AG04450 (cell line): ENCODE measurements at places on chromosomes 5 and 9.

GRCh38 chr9:134208310-134208841, 44.0 kb upstream of the RNU6ATAC start:
- DNase-seq = no peak

- DNase-seq = no peak
Observed at GRCh38 chr5:92980491-92980890, 600.5 kb downstream of the NR2F1-AS1 start.

- no peak for DNase-seq
Observed at GRCh38 chr5:45694971-45695803, 993 bp downstream of the HCN1 start.

- DNase-seq = no peak
Observed at GRCh38 chr5:6434731-6435130, 13.9 kb upstream of the UBE2QL1 start.

DNA sequence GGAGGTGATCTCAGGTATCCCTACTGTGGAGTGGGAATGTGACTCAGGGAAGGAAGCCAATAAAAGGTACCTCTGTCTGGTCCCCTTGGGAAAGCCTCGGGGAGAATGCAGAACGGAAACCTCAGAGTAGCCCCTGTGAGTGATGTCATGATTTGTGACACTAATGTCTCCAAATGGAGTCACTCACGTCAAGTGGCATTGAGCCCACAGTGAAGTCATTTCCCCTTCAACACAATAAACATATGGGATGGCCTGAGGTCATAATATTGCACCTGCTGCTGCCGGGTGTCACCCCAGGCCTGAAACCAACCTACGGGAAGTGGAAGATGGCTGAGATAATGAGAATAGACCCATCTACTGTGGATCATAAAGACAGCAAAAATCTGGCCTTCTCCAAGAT, 75.9 kb upstream of the GOLM1 start:
- no peak for DNase-seq

- DNase-seq = no peak
Observed at GRCh38 chr5:67773411-67774266, 441.9 kb upstream of the PIK3R1 start.

DNA sequence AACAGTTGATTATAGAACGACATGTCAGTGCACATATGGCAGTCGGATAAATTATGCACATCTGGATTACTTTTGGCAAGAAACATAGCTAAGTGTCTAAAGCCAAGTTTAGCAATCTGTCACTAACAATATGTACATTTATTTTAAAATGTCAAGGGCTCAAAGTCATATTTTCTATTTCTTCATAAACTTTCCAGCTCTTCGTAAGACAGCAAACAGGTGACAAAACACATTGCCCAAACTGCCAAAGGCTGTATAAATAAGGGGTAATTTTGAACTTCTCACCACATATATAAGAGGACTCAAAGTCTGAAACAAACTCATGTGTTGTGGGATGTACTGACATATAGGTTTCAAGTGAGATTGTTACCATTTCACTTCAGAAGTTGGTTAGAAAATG, 237.2 kb downstream of the ARL15 start:
- no peak for DNase-seq

DNA sequence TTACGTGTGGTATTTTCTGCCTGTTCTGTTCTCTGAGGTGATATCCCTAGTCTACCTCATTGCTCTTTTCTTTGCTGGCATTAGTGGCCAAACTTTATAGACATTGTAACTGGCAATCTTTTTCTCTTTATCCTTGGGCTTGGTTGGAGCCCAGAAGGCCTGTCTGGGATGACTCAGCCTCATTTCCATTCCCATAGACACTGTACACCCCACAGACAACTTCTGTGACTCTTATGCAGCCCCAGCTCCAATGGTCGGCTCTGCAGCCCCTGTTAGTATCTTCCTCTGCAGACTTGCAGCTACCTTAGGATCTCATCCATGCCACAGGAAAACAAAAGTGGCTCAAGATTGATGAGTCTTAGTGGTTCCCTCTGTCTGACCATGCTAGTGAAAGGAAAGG, 79.8 kb downstream of the CFAP95 start:
- no peak for DNase-seq

GRCh38 chr5:2373631-2374030, 377.8 kb downstream of the IRX2 start:
- DNase-seq = no peak

- DNase-seq = no peak
Observed at GRCh38 chr5:87147441-87147840, 120.2 kb upstream of the RASA1 start.

- no peak for DNase-seq
Observed at GRCh38 chr9:117412006-117412715, 2.7 kb downstream of the ASTN2 start.

DNA sequence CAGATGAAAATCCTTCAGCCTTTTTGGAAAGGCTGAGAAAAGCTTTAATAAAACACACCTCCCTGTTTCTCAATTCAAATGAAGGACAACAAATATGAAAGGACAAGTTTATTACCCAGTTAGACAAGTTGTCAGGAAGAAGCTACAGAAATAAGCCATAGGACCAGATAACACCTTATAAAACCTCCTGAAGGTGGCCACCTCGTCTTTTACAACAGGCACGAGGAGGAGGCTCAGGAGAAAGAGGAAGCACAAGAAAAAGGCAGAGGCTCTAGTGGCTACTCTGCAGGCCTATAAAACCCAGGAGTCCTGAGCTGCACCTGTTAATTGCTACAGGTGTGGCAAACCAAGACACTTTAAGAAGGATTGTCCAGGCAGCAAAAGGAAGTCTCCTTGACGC, 352.1 kb upstream of the CDH18 start:
- no peak for DNase-seq

GRCh38 chr5:160537940-160538339, 116.3 kb downstream of the PTTG1 start:
- no peak for DNase-seq

- peak; percentile 97 for DNase-seq
Observed at GRCh38 chr9:124285903-124286291, 28.1 kb downstream of the NEK6 start.

DNA sequence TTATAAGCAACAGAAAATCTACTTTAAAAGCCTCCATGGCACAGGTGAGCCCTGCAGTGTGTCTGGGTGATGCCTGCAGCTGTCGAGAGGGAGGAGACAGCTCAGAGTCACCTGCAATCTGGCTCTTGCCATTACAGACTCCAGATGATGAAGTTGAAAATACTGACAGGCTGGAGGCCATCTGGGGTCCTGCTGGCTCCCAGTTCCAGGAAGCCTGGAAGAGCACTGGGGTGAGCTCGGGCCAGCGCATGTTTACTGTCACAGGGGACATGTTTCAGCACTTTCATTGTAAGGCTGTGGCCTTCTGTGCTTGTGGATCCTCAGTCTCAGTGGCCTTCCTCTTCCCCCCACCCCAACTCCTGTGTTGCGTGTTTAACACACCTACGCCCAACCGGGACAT, 28.4 kb downstream of the CEL start:
- DNase-seq = no peak

- DNase-seq = no peak
Observed at GRCh38 chr5:127602481-127602880, 46.4 kb upstream of the CTXN3 start.

GRCh38 chr5:159965031-159965837, 43.7 kb upstream of the TTC1 start:
- no peak for DNase-seq

DNA sequence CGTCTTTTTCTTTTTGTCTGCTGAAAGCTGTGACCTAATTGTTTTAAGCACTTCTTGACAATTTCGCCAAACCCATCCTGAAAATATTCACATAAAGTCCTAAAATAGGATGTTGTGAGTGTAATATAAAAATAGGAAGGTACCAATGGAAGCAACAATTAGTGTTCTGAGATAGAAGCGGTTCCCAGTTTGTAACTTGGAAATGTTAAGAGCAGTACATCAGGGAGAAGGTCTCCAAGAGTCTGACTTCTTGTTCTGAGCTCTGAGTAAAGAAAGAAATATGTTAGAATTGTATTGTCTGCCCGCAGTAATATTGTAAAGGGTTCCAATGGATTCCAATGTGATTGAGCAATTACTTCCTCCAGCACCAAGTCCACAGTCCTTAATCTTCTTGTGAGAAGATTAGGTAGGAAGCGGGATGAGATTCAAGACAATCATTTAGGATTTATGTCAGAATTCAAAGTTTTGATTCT, 3.9 kb downstream of the VCAN start:
- DNase-seq = peak; percentile 74

- no peak for DNase-seq
Observed at GRCh38 chr5:67880876-67881275, 334.7 kb upstream of the PIK3R1 start.

- DNase-seq = no peak
Observed at GRCh38 chr5:176559683-176560082, 10.5 kb downstream of the CDHR2 start.

DNA sequence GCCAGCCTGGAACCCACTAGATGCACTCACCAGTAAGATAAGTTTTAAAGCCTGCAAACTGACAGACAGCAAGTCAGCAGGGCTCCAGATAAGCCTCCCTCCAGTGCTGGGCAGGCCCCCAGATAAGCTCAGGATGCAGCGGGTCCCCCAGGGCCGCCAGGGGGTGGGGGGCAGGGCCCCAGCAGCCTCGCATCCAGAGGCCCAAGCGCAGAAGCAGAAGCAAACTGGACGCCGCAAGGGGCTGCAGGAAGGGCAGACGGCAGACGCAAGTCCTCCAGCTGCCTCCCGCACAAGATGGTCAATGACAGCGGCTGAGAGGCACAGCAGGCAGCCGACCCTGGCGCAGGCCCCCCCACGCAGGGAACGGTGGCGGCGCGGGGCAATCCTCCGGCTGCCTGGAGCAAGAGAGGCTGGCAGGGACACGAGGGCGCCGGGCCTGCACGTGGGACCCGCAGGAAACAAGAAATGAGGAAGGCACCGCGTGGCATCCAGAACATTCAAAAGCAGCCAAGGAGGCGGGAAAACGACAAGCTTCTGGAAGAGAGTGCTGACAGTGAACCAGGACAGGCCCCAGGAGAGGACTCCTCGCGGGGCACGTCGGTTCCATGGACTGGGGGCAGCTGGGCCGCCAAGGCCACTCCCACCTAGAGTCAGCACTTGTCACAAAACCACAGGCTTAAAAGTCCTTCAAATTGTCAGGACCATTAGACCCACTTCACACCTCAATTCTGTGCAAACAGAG, 49.8 kb downstream of the ROR2 start:
- DNase-seq = no peak

DNA sequence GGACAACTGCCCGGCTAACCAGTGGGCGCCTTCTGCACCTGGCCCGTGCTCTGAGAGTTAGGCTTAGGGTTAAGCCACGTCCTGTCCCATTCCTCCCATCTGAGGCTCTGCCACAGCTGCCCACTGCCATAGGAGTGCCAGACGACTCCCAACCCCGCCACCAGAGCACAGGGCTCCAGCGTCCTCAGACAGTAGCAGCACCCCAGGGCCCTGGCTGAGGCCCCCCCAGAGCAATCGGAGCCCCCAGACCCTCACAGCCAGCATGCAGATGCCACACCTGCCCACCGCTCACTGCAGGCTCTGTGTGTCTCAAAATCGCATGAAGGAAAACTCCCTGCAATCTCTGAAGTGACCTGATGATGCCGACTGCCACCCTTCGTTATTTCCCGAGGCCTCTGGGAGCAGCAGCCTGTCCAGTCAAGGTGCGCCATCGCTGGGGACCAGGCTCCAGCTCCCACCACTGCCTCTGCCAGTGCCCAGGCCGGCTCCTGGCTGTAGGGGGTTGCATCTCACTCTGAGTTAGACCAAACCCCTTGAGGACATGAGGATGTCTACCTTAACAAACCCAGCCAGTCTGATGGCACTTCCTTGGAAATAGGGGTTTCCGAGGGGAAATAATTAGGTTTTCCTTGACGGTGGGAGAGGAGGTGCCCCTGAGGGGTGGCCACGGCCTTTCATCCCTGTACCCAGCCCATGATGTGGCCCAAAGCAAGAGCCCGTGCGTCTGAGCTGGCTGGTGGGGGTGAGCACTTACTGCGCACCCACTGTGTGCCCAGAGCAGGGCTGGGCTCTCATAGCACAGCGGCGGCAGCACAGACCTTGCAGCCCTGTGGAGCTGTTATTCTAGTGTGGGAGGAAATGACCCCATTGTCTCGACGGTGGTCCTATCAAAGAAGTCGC, 58.0 kb upstream of the RNF130 start:
- DNase-seq = no peak

- DNase-seq = no peak
Observed at GRCh38 chr9:116901260-116901659, 214.2 kb downstream of the TRIM32 start.

DNA sequence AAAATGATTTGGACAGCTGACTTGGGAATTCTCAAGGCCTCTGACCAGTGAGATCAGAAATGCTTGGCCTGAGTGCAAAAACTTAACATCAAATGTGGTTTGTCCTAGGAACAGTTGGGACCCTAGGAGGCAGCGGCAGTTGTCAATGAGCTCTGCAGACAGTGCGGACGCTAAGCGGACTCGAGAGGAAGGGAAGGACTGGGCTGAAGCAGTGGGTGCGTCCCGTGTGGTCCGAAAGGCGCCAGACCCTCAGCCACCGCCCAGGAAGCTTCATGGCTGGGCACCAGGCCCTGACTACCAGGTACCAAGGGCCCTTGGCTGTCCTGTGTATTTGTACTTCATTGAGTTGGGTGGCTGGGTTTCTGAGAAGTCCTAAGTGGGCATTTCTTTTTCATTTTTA, 43.7 kb upstream of the POMT1 start:
- no peak for DNase-seq

- peak; percentile 85 for DNase-seq
Observed at GRCh38 chr9:93119953-93120845, 13.9 kb downstream of the NINJ1 start.

DNA sequence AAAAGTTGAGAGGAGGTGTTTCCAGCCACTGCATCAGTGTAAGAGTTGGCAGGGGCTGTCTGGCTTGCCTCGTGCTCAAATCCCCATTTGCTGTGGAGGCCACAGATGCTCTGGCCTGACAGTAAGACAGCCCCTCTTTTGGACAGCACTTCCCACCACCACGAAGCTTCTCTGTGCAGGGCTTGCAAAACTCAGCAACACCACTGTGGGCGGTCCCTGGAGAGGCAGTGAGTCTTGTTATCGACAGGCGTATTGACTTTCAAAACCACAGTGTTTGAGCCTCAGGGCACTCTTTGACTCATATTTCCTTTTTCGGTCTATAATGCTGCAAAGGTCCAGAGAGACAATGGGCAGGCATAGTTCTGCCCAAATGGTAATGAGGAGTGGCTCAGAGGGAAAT, 539.5 kb downstream of the EBF1 start:
- no peak for DNase-seq

DNA sequence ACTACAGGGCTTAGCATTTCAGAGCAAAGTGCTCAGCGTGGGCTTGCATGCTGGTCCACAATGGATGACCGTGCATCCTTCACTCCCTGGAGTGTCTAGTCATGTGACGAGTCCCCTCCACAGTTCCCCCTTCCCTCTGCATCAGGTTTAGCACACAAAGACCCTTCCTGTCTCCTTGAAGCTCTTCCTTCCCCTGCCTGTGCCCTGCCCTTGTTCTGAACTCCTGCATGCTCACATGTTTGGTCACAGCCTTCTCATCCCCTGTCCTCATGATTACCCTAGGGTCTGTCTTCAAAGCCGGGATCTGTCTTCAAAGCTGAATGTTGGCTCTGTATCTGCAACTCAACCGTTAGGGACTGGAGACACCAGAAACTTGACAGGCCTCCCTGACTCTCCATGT, 388.9 kb downstream of the SEMA5A start:
- no peak for DNase-seq

- DNase-seq = no peak
Observed at GRCh38 chr9:14462950-14463349, 149.0 kb upstream of the NFIB start.
